ENCODE measurements at places on chromosomes 7 and 10.

DNA sequence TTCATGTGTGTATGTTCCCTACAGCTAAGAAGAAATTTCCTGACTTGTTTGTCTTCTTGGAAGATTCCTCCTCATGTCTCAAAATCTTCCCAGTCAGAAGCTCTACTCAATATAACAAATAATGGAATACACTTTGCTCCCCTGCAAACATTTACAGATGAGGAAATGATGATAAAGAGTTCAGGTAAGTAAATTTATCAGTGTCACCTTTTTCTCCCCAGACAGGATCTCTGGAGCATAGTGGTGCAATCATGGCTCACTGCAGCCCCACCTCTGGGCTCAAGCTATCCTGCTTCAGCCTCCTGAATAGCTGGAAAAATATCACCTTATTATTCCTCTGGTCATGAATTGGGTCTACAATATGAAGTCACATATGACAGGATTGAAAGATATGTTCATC lies 25.5 kb downstream of the ACADSB start:
- DNase-seq: no peak

DNA sequence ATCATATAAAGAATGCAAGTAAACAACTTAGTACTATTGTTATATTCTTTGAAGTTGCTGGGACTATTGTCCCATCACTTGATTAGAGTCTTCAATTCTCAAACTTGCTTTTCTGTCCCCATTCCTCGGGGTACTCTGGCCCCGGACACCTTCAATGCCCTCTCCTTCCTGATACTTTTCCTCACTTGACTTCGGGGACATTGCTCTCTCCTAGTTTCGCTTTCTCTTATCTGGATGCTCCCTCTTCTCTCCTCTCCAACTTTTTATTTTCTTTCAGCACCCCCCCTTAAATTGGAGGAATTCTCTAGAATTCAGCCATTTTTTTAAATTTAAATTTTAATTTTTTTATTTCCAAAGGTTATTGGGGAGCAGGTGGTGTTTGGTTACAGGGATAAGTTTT lies 10.6 kb upstream of the OPTN start:
- DNase-seq: no peak

DNA sequence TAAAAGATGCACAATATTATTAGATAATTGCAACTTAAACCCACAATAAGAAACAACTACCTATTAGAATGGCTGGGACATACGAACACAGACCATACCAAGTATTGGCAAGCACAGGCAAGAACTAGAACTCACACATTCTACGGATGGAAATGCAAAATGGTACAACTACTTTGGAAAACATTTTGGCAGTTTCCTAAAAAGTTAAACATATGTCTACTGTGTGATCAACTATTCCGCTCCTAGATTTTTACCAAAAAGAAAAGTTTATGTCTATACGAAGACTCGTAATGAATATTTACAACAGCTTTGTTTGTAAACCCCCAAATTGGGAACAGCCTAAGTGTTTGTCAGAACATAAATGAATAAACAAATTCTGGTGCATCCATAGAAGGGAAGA lies 194.7 kb downstream of the FGFR2 start:
- DNase-seq: no peak

DNA sequence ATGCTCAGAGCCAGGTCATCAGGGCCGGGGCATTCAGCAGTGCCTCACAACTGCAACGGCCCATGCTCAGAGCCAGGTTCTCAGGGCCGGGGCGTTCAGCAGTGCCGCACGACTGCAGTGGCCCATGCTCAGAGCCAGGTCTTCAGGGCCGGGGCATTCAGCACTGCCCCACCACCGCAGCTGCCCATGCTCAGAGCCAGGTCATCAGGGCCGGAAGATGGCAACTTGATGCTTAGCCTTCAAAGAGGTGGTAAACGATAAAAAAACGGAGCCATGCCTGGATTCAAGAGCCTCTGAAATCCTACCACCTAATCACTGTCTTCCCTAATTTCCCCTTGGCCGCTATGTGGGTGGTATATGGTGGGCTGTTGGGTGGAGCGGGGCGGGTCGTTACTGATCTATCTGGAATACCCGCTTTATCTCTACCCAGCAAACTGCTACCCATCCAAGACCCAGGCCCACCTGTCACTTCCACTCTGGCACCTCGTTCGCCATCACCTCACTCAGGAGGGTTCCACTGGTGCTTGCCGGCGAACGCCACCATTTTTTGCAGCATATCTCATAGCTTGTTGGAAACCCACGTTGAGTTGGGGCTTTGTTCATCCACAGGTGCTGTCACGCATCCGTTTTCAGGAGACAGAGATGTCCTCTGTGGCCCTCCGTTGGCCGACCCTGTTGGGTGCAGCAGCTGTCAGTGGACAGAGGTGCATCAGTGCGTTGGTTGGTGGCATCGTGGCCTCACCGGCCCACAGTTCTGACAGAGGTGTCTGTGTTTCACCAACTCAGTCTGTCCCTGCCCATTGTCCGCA lies 221.1 kb downstream of the EBF3 start:
- no peak for DNase-seq

- no peak for DNase-seq
Observed at GRCh38 chr7:154353355-154353767, 301.2 kb downstream of the DPP6 start.

DNA sequence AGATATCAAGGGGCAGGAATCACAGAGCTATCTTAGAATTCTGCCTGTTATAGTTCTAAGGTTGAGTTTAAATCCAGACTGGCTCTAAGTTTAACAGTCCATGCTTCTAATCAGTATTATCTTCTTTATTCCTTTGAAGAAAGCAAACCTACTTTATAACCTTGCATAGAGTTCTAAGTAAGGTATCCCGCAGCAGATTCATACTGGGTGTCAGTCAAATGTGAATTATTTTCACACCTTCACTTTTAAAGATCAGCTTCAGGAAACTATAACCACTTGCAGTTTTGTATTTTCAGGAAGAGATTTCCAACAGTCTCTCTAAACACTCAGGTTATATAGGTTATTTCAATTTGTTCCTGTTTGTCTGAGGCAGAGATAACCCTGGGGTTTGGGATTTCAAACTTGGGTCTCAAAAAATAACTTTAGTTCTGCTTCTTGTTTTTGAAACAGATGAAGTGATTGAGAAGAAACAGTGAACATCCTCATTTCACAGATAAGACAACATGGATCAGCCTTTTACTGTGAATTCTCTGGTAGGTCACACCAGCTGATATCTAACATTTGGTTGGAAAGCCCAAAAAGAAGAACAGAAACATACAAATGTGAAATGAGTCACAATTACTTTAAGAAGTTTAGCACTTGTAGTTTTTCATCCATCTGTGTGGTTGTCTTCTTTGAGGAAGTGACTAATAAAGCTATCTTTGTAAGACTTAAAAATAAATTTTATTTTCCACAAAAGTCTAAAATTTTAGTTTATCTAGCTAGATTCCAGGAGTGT lies 21.4 kb downstream of the STAMBPL1 start:
- DNase-seq: no peak

- peak; percentile 49 for DNase-seq
Observed at GRCh38 chr7:44103923-44104859, at the start of gene AEBP1. Gene AEBP1, plus strand, starts transcription at chr7:44104345. Its CDS starts 321 bp downstream, at chr7:44104666.

DNA sequence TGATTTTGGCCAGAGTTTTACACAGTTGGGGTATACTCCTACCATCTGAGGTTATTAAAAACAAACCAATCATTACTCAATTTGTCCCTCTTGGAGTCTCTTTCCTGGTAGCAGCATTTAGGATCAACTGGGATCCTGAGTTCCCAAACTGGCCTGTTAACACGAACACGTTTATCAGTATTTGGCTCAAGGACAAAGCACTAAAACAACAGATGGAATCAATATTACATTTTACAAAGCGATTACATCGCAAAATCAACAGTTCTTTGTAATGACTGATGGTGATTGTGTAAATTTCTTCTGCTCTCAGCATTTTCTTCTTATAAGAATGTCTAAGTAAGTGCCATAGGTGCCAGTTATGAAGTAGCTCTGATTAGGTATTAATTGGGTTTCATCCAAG lies 582.9 kb upstream of the ANKRD30A start:
- DNase-seq: no peak

- DNase-seq: no peak
Observed at GRCh38 chr7:80783678-80784327, 135.0 kb downstream of the SEMA3C start.

- DNase-seq: no peak
Observed at GRCh38 chr7:112799448-112800120, 9.4 kb upstream of the TMEM168 start.

DNA sequence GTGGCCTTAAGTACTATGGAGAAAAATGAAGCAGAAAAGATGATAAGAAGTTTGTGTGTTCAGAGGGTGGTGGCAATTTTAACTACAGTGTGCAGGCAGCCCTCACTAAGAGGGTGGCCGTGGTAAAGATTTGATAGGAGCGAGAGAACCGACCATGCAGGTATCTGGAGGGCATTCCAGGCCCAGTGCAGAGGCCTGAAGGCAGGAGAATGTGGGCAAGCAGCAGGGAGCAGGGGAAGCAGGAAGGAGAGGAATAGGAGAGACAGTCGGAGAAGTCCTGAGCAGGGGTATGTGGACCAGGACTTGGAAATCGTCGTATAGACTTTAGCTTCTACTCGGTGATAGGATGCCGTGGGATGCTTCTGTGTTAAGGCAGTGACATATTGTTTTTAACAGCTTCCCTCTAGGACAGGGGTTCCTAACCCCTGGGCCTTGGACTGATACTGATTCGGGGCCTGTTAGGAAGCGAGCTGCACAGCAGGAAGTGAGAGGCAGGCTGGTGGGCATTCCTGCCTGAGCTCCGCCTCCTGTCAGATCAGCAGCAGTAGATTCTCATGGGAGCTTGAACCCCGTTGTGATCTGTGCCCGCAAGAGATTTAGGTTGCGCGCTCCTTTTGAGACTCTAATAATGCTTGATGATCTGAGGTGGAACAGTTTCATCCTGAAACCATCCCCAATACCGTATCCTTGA lies 227.2 kb downstream of the CCDC3 start:
- DNase-seq: no peak

- no peak for DNase-seq
Observed at GRCh38 chr7:46153583-46153950, 232.5 kb upstream of the IGFBP3 start.

DNA sequence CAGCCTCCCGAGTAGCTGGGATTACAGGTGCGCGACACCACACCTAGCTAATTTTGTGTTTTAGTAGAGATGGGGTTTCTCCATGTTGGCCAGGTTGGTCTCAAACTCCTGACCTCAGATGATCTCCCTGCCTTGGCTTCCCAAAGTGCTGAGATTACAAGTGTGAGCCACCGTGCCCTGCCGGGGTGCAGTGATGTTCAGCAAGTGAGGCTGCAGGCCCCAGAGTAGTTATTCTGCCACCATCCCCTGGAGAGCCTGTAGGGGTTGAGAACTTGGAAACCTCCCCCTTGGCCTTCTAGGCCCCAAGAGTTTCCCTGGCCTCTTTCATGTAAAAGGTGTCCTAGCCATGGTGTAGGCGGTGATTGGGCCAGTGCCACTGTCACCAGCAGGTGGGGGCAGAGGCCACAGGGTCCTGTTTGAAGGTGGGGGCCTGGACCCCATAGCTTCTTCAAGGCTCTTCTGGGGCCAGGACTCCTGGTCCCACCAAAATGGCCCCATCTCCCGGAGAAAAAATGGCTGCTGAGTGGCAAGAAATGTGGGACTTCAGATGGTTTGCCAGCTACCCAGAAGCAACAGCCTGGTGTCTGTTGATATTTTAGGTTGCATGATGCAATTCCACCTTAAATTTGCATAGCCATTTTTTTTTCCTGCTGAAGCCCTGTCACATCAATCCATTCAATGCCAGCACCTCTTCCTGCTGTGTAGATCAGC lies 25.5 kb upstream of the INMT start:
- peak; percentile 39 for DNase-seq

- DNase-seq: peak; percentile 94
Observed at GRCh38 chr7:64882341-64883112, 20.5 kb upstream of the ZNF273 start.

- no peak for DNase-seq
Observed at GRCh38 chr10:43198682-43199005, 60.4 kb downstream of the CSGALNACT2 start.

DNA sequence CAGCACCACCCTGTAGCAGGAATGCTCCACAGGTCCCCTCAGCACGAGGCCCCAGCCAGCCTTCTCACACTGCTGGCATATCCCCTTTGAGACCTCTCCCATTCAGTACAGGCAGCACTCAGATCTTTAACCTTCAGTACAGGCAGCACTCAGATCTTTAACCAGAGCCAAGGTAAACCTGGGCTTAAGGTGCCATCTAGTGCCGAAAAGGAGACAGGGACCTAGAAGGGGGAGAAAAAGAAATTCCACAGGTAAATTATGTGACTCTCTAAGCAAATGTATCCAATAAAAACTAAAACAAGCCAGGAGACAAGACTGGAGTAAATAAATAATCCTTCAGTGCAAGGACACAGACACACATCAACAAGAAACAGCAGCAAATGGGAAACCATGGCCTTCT lies 358.6 kb downstream of the PTPRN2 start:
- peak; percentile 59 for DNase-seq

DNA sequence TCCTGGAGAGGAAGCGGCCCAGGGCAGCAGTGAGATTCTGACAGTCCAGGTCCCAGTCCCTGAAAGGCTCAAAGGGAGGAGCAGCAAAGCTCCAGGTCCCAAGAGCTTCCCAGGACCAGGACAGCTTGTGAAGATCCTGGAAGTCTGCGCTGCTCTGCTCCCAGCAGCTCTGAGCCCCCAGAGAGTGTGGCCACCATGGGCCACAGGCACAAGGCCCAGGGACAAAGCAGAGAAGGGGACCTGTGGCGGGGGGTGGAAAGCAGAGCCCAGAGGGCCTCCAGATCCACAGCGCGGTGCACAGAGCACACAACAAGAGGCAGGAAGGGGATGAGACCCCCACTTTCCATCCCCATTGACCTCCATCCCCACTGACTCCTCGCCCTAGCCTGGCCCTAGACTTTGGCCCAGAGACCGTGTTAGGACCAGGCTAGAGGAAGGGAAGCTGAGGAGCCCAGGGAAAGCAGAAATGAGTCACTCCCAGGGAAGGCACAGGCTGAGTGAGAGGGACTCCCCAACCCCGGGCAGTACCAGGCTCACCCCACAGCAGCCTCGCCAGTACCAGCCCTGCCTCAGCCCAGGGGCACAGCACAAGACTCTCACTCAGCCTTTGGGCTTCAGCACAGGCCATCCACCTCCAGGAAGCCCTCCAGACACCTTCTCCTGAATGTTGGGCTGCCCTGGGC lies 75.5 kb downstream of the GRID1 start:
- DNase-seq: no peak

Measured in DMS53 (cell line).